ENCODE measurements at places on chromosomes 5 and 9. TPM values are rescaled to one million over a fixed set of nuclear protein-coding genes. Genes with fewer than 3 reads are reported as not detected.

DNA sequence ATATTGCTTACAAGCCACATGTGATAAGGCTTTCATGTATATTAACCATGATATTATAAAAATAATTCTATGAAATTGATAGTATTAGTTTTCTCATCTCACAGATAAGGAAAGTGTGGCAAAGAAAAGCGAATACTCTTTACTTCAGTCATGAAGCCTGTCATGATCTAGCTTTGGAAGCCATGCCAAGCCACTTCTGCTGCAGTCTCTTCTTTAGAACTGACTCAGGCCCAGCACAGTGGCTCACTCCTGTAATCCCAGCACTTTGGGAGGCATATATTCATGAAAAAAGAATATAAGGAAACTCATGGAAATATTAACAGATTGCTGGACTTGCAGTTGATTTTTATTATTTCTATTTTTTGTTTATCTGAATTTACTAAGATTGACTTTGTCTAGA is 42.9 kb upstream of the PJA2 start:
- DNase-seq: no peak

DNA sequence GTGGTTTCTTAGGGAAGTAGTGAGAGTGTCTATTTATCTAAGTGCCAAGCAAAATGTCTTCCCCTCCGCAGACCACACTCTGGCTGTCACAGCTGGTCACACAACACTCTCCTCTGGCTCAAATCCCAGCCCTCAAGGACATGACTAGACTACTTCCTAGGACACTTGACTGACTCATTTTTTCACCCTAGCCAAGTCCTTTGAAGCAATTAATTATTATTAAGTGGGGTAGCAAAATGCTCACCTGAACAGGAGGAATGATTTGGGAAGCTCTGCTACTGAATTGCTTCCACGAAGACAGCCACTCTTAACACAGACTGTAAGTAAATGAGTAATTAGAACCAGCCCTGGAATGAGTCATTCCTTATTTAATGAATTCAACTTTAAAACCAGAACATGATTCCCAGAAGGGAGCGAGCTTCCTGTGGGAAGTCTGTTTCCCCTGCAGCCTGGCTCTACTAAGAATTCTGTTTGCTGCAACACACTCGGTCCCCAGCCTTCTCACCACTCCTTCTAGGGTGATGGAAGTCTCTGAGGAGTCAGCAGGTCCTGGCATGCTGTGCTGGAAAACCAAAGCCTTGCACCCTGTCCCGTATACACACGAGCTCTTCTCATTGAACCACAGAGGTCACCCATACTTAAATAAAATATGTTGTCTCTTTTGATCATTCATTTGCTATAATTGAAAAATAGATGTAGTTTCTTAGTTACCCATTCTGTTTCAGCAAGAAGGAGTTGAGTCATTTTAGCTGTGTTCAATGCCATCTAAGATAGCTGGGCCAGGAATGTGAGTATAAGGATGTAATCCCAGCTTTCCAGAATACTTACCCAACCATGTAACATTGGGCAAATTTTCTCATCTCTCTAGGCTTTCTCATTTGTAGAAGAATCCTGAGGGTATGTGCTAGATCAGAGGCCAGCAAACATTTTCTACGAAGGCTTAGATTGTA is 218.6 kb upstream of the RASEF start:
- no peak for DNase-seq

- no peak for DNase-seq
Observed at GRCh38 chr5:58022055-58022454, 437.8 kb downstream of the PLK2 start.

DNA sequence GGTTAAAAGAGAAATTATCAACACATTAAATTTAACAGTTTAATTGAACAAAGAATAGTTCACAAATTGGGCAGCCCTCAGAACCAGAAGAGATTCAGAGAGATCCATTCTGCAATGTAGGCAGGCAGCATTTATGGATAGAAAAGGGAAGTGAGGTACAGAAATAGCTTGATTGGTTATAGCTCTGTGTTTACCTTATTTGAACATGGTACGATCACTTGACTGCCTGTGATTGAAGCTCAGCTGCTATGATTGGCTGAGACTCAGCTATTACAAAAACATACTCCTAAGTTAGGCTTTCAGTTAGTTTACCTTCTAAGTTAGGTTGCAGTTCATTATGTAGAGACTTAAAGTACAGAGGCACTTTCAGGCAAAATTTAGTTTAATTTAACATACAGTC is 7.3 kb downstream of the CNTRL start:
- DNase-seq: no peak

- no peak for DNase-seq
Observed at GRCh38 chr5:2185646-2186471, 303.1 kb upstream of the IRX4 start.

- DNase-seq: no peak
Observed at GRCh38 chr5:76625087-76625815, 2.0 kb upstream of the F2RL2 start.

DNA sequence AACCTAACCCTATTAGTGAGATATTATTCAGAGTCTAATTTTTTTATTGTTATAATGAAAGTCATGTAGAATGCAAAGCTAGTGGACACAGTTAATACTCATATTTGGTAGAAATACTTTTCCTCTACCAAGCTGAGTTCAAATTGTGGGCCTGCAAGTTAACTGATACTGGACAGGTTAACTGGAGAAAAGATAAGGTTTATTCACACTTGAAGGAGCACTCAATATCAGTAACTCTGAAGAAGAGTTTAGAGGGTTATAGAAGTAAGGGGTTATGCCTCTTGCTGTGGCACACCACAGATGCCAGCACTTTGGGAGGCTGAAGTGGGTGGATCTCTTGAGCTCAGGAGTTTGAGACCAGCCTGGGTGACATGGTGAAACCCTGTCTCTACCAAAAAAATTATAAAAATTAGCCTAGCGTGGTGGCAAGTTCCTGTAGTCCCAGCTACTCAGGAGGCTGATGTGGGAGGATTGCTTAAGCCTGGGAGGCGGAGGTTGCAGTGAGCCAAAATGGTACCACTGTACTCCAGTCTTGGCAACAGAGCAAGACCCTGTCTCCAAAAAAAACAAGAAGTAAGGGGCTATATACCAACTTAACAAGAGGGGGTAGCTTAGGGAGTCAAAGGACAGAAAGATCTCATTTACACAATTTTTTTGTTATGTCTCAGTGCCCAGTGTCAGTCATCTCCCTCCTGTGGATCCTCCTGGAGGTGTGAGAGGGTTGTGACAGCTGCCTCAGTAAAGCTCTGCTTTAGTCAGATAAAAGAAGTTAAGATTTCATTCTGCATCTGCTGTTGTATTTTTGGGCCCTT is 121.2 kb upstream of the GRHPR start:
- no peak for DNase-seq

- DNase-seq: no peak
Observed at GRCh38 chr9:114310471-114311450, 12.1 kb upstream of the ORM1 start.

GRCh38 chr5:168608386-168608785 is 29.2 kb upstream of the PANK3 start:
- no peak for DNase-seq

GRCh38 chr5:10653043-10653442 is 89.2 kb downstream of the ANKRD33B start:
- no peak for DNase-seq

DNA sequence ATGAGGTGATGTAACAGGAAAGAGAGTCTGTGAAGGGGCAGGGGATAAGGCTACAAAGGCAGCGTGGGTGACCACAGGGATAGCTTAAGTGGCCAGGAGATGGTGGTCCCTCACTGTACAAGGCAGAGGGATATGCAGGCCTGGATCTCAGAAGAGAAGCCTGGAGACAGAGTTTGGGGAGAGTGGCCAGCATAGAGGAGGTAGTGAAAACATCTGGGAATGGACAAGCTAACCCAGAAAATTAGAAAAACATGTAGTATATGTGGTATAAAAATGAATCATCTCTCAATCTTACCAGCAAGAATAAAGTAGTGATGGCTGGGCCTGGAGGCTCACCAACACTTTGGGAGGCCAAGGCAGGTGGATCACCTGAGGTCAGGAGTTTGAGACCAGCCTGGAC is 349.2 kb upstream of the KLF4 start:
- DNase-seq: no peak

DNA sequence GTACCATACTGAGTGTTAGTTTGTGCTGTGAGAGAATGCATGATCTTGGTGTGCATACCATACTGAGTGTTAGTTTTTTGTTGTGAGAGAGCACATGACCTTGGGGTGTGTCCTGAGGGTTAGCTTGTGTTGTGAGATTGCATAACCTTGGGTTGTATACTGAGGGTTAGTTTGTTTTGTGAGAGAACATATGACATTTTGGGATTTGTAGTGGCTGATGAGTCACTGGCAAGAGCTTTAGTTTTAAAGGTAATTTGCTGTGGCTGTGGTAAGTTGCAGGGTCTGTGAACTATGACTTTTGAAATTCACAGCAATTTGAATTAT is 1068.3 kb upstream of the EDIL3 start:
- DNase-seq: no peak

GRCh38 chr5:93022796-93023447 is 558.1 kb downstream of the NR2F1-AS1 start:
- DNase-seq: no peak

GRCh38 chr5:3602785-3603502 is 7.3 kb downstream of the IRX1 start:
- DNase-seq: peak; percentile 68

GRCh38 chr9:69891696-69892095 is 71.1 kb downstream of the CFAP95 start:
- DNase-seq: no peak

The PCDHA12 gene
- 6.6 TPM for total RNA-seq

The SLC36A2 gene
- total RNA-seq: not detected

The GPRIN1 gene
- 1.4 TPM for total RNA-seq

The LOX gene
- total RNA-seq: 16.2 TPM

The MEGF9 gene
- total RNA-seq: 71.1 TPM

The LCN9 gene
- total RNA-seq: not detected

The BTNL3 gene
- not detected for total RNA-seq
